ENCODE measurements at places on chromosomes 2 and 18.
A peak's percentile ranks its signal among the peaks of the same experiment; 100 is the strongest.

DNA sequence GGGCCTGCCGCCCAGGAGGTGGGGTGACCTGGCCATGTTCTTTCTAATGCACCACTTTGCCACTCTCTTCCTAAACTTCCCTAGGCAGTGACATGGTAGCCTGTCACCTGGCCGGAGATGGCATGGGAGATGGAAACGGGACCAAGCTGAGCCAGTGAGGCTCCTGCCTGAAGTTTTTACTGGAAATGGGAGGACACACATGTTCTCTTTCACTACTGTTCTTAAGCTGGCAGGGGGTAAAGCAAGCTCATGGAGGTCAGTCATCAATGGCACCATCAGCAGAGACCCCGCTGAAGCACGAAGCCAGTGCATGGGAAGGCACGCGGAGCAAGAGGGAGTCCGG is 50.7 kb downstream of the ATIC start:
- peak; percentile 51 for DNase-seq

DNA sequence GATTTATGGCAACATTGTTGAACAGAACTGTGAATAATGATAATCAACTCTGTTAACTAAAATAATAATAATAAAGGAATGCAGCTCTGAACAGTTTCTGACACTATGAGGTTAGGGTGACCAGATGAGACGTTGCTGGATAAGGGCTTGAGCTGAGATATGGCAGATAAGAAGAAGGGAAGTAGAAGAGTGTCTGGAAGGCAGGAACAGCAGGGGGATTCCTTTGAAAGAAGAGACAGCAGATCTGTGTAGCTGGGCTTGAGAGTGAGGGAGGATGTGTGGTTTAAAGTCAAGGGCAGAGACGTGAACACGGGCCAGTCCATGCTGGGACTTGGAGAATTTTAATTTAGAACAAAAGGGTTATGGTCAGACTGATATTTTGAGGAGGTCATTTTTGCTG is 273.1 kb upstream of the SLC14A2 start:
- no peak for DNase-seq

DNA sequence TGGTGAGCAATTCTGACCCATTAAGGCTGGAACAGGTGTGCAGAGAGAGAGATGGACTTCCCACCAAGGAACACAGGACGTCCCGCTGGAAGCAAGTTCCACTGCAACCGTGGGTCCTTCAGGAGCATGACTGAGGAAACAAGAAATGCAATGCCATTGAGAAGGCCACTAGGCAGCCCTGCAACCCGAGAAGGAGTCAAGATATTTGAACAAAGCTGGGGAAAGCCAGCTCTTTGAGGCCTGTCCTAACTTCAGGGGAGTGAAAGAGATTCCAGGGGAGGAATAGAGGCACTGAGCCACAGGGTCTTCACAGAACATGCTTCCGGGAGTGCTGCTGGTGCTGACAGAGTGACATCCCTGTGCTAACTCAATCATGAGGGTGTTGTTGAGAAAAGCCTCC is 153.8 kb upstream of the ZNF236 start:
- DNase-seq = no peak

DNA sequence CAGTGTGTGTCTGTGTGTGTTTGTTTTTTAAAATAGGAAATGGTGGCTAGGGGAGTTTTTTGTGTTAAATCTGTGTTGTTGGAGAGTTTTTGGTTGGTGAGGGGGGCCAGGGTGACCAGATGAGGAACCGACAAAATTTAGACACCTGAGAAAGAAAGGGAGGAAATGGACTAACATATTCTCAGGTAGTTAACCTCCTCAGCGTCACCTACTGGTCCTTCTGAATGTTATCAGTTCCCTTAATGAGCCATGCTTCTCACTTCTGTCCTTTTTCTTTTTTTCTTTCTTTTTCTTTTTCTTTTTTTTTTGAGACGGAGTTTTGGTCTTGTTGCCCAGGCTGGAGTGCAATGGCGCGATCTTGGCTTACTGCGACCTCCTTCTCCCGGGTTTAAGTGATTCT is 107.0 kb downstream of the FMNL2 start:
- no peak for DNase-seq

DNA sequence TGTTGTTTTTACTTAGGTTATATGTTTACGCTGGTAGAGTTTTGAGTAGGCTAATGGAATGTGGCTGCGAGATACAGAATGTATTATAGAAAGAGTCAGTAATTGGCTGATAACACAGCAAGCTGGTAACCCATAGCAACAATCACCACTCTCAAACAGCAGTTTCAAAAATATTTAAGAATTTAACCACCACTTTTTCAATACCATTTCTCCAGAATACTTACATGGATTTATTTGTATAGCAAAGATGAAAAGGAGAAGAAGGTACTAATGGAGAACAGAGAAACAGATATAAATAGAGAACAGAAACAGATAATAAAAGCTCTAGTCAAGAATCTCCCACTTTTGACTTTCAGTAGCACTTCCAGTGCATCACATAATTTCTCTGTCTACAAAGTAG is 188.3 kb upstream of the SLC39A10 start:
- no peak for DNase-seq

DNA sequence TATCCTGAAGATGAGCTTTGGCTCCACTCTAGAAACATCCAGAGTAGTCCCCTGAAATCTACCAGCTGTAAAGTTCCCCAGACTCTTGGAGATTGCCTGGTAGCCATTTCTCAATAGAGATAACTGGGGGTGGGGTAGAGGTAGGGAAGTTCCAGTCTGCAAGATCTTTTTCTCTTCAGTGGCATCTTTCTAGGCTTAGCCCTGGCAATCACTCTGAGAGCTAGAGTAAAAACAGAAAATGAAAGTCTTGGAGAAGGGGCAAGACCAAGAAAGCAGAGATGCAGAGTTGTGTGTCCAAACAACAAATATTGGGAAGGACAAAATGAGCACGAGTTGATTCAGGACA is 41.8 kb upstream of the LCLAT1 start:
- DNase-seq = no peak

DNA sequence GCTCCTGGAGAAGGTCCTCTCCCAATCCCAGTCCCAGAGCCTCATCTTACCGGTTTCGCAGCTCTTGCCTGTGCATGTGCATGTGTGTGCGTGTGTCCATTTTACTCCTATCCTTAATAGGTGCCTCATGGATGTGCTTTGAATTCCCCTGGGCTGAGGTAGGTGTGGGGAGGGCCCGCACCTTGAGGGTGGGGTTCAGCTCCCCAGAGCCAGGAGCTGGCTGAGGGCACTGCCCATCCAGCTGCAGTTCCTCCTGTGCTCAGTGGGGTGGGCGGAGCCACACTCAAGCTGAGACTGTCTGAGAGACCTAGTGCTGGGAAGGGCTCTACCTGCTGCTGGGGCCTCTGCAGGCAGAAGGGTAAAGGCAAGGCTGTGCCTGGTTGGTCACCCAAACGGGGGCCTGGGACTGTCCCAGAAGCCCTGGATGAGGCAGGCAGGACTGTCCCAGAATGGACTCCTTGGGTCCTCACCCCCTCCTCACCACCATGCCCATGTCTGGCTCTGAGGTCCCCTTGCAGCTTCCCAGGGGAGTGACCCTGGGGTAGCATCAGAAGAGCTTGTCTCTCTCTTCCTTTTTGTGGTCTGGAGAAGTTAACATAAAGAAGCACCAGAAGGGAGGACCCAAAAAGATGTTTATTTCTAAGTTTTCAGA is 8.9 kb downstream of the GDF7 start:
- no peak for DNase-seq

GRCh38 chr2:96344011-96344410 is 8.4 kb downstream of the NCAPH start:
- DNase-seq = peak; percentile 53

DNA sequence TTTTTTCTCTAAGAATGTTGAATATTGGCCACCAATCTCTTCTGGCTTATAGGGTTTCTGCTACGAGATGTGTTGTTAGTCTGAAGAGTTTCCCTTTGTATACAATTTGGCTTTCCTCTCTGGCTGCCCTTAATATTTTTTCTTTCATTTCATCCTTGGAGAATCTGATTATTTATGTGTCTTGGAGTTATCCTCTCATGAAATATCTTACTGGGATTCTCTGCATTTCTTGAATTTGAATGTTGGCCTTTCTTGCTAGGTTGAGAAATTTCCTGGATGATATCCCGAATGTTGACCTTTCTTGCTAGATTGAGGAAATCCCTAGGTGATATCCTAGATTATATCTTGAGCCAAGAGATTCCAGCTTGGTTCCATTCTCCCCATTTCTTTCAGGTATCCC is 125.6 kb downstream of the SLC5A7 start:
- no peak for DNase-seq

GRCh38 chr2:58620896-58621295 is 379.8 kb upstream of the FANCL start:
- DNase-seq = no peak

DNA sequence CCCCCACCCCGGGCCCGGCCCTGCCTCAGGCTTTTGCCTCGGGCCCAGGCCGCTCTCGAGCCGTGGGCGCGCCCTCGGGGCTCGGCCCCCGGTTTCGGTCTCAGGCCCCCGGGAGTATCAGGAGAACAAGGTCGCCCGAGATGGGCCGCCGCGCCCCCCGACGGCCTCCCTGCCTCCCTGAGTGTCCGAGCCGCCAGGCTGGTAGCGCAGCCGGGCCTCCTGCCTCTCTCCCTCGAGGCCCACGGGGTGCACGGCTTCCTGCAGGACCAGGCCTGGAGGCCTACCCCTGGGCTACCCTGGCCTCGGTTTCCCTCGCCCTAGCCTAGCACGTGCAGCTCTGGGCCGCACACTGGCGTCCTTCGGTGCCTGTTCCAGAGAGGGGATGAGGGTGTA is 8.4 kb downstream of the GBX2 start:
- DNase-seq = no peak

DNA sequence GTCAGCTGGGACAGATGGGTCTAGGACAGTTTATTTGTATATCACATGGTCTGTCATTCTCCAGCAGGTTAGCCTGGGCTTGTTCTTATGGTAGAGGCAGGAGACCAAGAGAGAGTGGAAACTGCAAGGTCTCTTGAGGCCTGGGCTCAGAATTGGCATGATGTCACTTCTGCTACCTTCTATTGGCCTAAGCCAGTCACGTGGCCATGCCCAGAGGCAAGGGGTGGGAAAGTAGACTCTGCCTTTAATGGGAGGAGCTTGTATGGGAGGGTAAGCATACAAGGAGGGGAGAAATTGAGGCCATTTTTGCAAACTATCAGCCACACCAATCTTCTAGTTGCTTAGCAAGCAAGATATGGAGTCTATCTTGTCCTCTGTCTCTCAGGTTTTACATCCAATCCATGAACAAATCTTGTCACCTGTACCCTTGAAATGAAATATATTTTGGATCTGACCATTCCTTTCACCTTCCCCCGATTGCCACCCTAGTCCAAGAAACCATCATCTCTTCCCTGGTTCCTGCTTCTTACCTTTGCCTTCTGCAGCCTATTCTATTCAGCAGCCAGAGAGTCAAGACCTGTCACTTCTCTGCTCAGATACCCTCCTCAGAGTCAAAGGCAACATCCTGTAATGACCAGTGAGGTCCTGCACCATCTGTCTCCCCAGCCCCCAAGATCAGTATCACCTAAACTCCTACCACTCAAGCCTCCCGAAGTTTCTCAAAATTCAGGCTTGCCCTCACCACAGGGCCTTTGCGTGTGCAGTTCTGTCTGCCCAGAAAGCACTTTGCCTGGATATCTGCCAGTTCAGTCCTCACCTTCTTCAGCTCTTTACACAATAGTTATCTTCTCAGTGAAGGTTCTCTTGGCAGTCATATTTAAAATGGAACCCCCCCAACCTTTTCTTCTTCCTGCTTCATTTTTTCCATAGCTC is 240.0 kb downstream of the LOXHD1 start:
- no peak for DNase-seq

- DNase-seq = no peak
Measured at GRCh38 chr18:77197073-77197472, 52.6 kb upstream of the GALR1 start.

DNA sequence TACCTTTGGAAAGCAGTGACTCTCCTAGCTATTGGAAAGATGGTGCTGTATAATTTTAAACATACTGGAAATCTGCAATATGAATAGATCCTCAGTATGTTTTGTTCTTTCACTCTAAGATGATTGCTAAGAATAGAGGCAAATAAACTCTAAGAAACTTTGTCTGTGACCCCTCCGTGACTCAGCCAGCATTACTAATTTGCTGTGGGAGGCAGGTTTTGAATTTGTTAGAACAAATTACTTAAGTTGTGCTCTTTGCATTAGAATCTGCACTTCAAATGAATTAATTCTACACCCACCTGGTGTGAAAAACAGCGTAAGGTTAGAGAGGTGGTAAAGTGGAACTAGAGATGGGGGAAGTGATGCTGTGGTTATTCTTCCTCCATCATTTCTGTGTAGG is 142.2 kb downstream of the RAPGEF4 start:
- DNase-seq = no peak

- DNase-seq = no peak
Measured at GRCh38 chr18:64799376-64799775, 650.5 kb upstream of the LINC00305 start.

DNA sequence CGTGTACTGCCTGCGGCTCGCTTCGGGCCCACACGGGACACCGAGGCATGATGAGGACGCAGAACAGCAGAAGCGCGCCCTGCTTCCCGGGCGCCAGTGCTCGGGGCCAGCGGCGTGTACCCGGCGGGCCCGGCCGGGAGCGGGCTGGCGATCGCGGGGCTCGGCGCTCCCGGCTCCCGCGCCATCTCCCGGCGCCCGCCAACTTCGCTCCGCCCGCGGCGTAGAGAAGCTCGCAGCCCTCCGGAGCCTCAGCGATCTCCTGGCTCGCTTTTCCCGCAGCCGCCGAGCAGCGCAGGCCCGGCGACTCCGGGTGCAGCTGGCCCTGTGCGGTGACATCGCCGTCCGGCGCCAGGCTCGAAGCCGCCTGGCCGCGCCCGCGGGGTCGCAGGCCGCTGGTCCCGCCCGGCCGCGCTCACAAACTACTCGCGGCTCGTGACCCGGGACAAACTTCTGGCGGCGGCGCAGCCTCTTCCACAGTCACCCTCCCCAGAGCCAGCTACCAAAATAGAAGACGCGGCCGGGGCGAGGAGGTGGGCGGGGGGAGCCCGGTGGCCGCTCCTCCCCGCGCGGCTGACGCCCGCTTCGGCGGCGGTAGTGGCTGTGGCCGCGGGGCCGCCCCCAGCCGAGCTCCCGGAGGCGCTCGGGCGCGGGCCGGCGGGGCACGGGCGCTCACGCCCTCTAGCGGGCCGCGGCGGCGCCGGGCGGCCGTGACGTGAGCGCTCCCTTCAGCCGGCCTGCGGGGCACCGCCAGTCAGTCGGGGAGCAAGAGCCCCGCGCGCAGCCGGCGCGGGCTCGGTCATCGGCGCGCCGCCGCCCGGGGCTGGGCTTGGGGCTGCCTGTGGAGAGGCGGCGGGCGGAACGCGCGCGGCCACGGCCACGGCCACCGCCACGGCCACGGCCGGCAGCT is at the start of gene PTPRM:
TSS of gene PTPRM (plus strand) at position 750 of the 907 bp plus-strand sequence. CDS start 503 bp downstream, outside the sequence.
- peak; percentile 72 for DNase-seq

DNA sequence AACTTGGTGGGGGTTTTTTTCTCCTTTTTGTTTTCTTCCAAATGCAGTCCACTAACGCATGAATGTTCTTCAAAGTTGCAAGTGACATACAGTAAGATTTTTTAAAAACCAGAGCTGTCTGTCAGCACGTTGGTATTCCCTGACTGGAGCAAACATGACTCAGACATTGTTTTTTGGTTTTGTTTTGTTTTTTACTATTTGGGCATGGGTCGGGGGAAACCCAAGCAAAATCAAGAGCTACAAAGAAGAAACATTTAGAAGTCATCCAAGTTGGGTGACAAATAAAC is 726 bp upstream of the CCDC88A start:
- DNase-seq = no peak

GRCh38 chr2:129087133-129087813 is 768.6 kb upstream of the HS6ST1 start:
- DNase-seq = peak; percentile 86

Measured in cardiac fibroblast (primary cell).